ENCODE measurements at places on chromosomes 13 and 19.

- no peak for DNase-seq
Measured at GRCh38 chr13:24985107-24985506, 110.8 kb upstream of the PABPC3 start.

GRCh38 chr13:84903391-84903790, 895.8 kb downstream of the SLITRK6 start:
- DNase-seq, result no peak

DNA sequence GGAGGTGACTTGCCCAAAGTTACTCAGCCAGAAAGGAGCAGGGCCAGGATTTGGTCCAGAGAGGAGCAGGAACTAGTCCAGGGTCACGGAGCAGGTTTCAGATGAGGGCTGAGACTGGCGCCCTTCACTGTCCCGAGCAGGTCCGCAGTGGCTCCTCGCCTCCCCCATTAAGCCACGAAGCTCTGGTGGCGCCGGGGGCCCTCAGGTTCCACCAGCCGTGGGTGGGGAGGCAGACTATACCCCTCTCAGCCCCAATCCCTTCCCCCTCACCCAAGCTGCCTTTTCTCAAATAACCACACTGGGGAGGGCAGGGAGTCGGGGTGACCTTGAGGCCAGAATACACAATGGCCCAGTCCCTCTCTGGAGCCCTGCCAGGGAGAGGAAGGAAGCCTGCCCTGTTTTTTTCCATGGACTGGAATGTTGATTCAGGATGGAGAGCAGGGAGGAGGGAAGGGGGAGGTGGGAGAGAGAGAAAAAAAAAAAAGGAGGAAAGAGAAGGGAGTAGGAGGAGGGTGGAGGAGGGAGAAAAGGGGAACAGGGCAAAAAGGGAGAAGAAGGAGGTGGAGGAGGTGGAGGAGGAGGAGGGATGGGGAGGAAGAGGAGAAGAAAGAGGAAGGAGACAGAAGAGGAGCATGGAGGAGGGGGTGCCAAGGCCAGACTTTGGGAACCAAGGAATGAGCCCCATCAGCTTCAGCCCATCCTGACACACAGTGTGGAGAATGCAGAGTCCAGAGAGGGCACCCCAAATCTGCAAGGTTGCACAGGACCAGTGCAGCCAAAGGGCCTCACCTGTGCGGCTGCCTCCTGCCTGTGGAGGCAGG, 19.7 kb downstream of the CEACAM16 start:
- no peak for DNase-seq

DNA sequence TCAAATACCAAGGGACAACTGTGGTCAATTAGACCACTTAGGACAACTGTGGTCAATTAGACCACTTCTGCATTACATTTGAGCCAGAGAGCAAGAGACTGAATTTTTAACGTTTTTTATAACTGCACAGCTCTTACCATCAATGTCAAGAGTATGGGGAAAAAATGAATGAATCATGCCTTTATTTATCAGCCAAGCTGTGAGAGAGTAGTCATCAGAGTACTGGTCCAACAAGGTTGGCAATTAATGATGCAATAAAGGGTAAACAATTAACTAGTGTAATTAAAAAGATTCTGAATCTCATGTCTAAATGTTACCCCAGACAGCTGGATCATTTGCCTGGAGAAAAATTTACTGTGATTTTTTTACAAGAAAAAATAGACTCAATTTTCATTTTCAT, 381.1 kb downstream of the LIG4 start:
- DNase-seq, result no peak

GRCh38 chr13:51632591-51633362, 48.5 kb downstream of the WDFY2 start:
- no peak for DNase-seq

- no peak for DNase-seq
Measured at GRCh38 chr19:58366585-58367430, 4.3 kb upstream of the ZNF497 start.

DNA sequence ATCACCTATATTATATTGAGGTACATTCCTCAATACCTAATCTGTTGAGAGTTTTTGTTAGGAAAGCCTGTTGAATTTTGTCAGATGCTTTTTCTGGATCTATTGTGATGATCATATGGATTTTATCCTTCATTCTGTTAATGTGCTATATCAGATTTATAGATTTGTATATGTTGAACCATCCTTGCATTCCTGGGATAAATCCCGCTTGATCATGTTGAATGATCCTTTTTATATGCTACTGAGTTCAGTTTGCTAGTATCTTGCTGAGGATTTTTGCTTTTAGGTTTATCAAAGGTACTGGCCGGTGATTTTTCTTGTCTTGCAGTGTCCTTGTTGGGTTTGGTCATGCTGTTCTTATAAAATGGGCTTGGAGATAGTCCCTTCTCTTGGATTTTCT, 12.0 kb upstream of the ZNF331 start:
- DNase-seq, result no peak

DNA sequence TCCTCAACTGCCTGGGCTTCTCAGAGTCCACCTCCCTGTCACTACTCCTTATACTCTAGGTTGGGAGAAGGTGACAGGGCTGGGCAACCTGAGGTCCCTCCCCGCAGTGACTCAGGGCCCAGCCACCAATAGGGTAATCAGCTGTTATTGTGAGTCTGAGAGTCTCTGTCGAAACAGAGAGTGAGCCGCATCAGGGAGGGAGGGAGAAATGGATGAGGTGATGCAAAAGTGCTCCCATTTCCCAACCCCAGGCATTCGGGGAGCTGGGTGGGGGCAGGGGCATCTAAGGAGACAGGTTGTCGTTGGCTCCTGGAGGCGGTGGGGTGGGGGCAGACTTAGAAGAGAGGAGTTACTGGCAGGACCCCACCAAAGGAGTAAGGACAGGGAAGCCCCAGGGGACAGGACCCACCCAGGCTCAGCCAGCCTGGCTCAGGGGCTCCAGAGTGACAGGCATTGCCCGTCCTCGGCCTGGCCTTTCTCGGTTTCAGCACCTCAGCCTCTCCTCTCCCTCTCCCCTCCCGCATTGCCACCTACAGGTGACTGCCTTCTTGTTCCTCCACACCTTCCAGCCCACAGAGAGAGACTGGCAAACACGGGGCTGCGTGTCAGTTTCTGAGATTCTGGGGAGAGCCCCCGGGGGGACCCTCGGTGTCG, at the start of gene DMKN:
DMKN (minus strand) TSS at position 22 of the 654 bp plus-strand sequence. CDS start 174 bp downstream, outside the sequence.
- DNase-seq, result no peak

DNA sequence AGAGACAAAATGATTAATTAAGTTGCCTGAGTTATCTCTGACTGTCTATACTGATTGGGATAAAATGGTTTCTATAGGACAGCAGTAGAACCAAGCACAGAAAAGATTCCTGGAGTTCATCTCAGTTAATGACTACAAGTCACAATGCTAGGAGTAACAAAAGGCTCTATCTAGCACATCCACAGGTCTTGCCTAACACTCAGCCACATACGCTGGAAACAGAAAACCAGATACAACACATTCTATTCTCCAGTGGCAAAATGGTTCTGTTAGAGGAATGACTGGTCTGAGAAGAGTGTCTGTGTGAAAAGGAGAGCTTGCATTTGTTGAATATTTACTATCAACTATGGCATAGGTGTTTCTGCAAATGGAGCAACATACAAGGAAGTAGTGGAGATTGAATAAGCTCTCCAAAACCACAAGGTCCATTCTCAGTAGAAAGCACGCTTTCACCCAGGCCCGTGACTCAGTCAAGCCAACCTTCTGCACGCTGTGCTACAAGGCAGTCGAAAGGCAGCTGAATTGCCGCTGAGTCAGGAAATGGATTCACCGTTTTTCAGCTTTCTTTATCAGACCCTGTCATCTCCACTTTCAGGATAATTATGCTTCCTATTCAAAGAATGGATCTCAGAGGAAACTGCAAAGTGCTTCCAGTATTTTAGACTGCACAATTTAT, 761.5 kb downstream of the EFNB2 start:
- no peak for DNase-seq

DNA sequence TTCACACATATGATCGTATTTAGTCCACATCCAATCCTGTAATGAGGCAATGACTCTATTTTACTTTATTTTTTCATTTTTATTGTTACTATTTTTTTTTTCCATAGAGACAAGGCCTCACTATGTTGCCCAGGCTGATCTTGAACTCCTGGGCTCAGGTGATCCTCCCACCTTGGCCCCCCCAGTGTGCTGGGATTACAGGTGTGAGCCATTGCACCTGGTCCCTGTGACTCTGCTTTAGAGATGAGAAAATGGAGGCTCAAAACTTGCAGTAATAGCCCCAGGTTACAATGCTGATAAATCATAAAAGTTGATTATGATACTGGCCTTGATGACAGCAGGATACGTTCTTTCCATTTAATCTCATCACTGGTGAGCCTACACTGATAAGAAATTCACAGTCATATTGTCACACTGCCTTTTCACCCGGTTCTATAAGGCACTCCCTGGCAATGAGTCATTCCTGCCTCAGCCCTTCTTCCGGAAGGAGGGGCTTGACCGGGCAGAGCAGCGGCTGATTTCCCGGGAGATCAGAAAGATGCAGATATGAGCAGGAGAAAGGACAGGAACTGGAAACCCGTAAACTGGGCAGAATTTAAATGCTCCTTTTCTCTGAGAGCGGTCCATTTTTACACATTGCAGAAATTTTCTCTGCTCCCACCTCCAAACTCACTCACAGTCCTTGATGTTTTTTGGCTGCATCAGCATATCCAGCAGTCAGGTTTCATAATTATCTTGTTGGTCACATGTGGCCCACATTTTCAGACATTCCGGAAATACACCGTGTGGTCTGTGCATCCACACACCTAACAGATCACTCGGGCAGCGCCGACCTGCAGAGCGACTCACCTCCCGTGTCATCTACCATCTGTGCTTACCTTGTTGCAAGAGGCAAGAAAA, 616.4 kb downstream of the EFNB2 start:
- DNase-seq, result no peak

DNA sequence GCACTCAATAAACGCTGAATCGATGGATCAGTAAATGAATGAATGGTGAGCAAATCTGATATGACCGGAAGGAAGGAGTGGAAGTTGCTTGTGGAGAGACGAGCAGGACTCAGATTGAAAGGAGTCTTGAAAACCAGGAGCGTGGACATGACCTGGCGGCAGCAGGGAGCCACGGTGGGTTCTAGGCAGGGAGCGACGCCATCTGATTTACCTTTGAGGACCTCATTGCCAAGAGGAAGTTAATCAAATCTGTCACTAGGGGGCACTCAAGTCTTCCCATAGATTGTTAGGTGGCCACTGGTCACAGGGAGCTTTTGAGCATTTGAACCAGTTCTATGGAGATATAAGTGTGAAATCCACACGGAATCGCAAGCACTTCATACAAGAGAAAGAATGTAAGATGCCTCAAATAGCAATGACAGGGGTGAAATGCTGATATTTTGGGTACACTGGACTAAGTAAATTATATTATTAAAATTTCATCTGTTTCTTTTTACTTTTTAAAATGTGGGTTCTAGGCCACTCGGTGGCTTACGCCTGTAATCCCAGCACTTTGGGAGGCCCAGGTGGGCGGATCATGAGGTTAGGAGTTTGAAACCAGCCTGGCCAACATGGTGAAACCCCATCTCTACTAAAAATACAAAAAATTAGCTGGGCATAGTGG, 9.2 kb upstream of the FBN3 start:
- peak; percentile 2 for DNase-seq

GRCh38 chr13:23381866-23382265, 51.6 kb downstream of the SACS start:
- DNase-seq, result no peak

- DNase-seq, result no peak
Measured at GRCh38 chr19:14091081-14091812, 696 bp upstream of the SAMD1 start.

- no peak for DNase-seq
Measured at GRCh38 chr19:3577723-3578344, 5.1 kb downstream of the HMG20B start.

DNA sequence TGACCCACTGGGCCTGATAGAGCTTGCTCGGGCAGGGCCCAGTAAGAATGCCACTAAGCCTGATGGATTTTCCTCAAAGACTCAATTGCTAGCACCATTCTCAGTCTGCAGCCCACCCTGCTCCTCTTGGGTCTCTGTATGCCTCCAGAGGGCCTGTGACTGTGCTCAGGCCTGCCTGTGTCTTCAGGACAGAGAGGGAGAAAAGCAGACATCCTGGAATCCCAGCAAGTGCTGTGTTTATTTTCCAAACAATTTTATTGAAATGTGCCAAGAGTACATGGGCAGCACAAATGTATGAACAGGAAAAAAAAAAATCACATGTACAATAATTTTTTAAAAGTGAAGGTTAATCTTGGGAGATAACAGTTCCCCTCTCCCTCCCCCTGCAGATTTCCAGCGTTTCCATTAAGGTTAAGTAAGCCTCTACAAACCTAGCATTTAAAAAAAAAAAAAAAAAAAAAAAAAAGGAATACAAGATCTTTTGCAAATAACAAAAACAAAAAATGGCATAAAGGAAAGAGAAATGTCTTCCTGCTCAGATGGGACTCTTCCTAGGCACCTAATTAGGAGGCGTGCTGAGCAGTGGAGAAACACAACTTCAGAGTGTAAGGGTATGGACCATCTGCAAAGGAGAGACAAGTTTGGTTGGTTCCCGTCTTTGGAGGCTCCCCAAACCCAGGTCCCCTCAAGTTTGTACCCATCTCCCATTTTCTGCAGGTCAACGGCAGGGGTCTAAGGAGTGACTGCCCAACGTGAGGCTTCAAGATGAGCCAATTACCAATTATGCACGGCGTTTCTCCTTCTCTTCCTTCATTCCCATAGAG, 4.8 kb upstream of the ECH1 start:
- DNase-seq, result no peak

DNA sequence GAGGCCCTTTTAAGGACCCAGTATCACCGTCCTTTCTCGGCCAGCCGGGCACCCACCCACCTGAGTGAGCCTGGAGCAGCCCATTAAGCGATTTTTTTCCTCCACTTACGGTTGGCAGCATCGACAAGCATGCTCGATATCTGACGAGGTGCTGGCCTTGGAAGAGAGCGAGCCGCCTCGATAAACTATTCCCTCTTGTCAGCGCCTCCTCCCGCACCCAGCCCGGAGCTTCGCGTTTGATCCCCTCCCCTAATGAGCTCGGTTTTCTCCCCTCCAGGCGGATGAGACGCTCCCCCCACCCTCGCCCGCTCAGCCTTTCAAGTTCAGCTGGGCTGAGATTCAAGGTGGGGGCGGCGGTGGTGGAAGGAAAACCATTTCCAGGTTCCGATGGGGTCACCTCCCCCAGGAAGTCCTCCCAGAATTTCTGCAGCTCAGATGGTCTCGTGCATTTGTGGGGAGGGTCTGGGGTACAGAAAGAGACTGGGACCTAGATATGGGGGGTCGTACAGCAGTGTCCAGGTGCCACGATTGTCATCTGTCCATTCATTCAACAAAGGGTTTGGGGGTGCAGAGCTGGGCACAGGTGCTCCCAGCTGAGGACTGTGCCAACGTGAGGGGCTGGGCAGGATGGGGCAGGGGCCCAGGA, 18.9 kb upstream of the ONECUT3 start:
- DNase-seq, result no peak

DNA sequence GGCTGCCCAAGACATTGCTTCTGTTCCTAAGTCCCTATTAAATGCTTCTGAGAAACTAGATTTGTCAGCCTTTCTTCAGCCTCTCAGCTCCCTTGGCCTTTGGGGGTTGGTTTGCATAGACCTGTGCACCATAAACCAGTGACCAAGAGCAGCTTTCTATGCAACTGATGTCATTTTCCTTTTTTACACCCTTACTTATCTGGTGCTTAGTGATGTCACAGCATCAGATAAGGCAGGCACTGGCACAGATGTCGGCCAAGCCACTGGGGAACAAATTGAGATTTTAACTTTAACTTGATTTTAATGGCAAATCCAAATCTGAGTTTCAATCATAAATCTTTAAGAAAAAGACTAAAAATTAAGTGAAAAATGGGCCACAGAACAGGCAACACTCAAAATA, 59.8 kb downstream of the RUBCNL start:
- no peak for DNase-seq
